KBM-7 (cell line): ENCODE measurements at places on chromosomes 4 and X.

DNA sequence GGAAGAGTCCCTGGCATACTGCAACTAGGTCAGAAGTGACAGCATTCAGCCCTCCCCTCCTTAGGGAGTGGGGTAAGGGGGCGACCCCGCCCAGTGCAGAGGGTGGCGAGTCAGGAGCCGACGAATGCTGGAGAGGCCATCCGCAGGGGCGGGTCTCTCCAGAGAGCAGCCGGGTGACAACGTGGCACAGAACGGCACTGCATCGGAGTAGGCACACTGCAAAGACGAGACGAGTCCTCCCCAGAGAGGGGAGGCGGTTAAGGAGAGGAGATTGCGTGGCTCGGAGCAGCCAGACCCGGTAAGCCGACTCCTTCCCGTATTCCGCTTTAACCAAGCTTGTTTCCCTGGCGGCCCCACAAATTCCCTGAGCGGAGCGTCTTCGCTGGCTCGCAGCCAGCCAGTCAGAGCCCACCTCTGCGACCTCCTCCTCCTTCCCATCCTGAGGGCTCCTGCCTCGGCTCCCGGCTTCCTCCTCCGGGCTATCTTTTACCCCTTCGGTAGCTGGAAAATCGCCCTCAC lies 54.9 kb downstream of the LINC00632 start:
- DNase-seq = peak; percentile 18

GRCh38 chrX:7090641-7091040 lies 56.9 kb upstream of the STS start:
- DNase-seq = no peak

DNA sequence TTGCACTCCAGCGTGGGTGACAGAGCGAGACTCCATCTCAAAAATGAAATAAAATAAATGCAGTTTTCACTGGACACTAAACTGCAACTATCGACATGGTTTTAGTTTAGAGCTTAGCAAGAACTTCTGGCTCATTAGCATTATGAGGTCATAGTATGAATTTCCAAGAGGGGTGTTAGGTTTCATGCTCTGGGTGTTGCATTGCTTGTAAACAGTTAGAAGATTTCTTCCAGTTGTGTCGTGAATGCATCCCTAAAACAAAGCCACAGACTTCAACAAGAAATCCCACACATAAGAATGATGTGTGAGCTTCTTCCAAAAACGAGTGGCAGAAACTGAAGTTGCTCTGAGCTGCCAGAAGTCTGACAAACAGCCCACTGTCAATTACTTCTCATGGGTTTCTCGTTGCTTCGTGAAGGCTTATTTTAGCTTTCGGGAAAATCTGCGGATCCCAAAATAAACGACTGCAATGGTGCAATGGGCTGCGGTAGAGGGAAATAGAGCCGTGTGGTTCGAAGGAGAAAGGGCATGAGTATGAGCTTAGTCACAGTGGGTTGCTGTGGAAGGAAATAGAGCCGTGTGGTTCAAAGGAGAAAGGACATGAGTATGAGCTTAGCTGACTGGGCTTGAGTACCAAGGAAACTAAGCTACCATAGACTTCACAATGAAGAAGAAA lies 354.9 kb downstream of the DHRSX start:
- peak; percentile 78 for DNase-seq

GRCh38 chrX:39853417-39854030 lies 244.2 kb downstream of the BCOR start:
- DNase-seq = no peak

DNA sequence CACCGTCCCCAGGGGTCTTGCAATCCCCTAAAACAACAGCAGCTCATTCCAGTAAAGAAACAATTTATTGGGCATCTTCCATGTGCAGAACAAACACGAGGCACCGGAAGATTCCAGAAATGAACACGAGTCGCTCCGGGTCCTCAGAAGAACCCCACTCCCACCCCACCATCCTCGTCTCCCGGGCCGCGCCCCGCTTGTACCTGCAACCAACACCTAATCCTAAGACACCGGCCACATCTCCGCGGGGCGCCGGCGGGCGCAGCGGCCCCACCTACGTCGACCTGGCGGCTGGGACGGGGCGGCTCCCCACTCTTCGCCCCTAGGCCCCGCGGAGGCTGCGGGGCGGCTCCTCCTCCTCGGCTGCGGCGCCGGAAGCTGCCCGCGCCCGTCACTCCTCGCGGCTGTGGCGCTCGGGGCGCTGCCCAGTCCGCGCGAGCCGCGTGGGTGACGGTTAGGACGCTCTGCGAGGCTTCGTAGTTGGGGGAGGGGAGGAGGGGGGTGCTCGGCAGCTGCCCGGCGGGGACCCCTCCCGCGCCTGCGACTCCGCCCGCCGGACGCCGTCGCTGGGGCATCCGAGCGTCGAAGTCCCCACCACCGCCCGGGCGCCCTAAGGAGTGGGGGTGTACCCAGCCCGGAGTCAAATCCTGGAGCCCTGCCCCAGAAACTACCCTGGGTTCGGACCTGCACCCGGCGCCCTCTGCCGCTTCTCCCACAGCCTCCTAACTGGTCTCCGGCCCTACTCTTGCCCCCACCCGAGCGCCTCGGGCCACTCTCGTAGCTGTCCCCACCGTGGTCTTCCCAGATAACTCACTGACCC lies at the start of gene CCDC158:
TSS of gene CCDC158 (minus strand) at position 380 of the 820 bp plus-strand sequence. CDS start 17,934 bp downstream, outside the sequence.
- DNase-seq = no peak

GRCh38 chr4:7830747-7831146 lies 108.9 kb downstream of the AFAP1 start:
- DNase-seq = no peak

DNA sequence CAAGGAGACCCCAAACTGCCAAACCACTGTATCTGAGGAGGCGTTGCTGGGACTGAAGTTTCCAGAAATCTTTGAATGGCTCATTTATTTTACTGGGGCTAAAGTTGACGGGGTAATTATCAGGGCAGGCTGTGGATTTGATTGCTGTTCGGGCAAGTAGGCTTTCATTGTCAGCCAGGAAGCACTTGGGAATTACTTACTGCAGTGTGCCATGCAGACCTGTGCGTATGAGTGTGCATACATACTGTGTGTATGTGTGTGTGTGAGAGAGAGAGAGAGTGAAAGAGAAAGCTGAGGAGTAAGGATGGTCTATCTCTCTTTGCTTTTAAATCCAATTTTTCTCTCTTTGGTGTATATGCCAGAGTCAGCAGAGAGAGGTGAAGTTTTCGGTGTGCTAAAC lies 122.7 kb downstream of the NPNT start:
- no peak for DNase-seq
